ENCODE measurements at places on chromosomes 11 and 22.

DNA sequence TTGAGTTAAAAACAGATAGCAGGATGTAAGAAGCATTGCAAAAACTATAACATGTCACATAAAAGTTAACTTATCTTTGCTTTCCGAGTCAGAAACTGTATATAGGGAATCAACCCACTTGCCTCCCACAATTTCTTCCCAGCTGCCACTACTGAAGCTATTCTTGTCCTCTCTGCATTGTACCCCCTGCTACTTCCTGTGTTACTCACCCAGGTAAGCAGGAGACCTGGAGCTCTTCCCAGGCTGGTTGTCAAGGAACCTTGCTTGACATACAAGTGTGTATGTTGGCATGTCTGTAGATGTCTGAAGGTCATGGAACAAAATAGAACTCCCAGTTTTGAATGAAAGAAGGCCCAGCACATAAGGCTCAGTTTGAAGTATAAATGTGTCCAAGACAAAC, 74.3 kb upstream of the LRRC4C start:
- no peak for DNase-seq
- no peaks in the 10 kb centered on the region for H3K4me1 ChIP-seq
- no peaks in the 10 kb centered on the region for H3K36me3 ChIP-seq
- no peaks in the 10 kb centered on the region for H3K27me3 ChIP-seq
- H3K4me3 ChIP-seq: no peak overlapping the region

GRCh38 chr11:129696309-129696989, 119.2 kb upstream of the TMEM45B start:
- H3K4me3 ChIP-seq: no peak overlapping the region
- H3K27ac ChIP-seq: no peak overlapping the region
- DNase-seq: no peak
- no peaks in the 10 kb centered on the region for H3K27me3 ChIP-seq
- peaks cover 10% of the 10 kb centered on the region for H3K4me1 ChIP-seq

- no peaks in the 10 kb centered on the region for H3K27me3 ChIP-seq
- H3K36me3 ChIP-seq: no peaks in the 10 kb centered on the region
- H3K4me3 ChIP-seq: peak overlapping the region; percentile 93
- peak overlapping the region; percentile 75 for H3K27ac ChIP-seq
Observed at GRCh38 chr22:43014316-43014868, 557 bp downstream of the PACSIN2 start.

GRCh38 chr22:38199826-38200559, 1.8 kb upstream of the MAFF start:
- H3K27ac ChIP-seq: no peak overlapping the region
- H3K4me3 ChIP-seq: no peak overlapping the region
- DNase-seq: no peak
- peaks cover 37% of the 10 kb centered on the region for H3K4me1 ChIP-seq

GRCh38 chr22:19902245-19902715, 39.3 kb upstream of the COMT start:
- DNase-seq: no peak
- H3K27ac ChIP-seq: no peak overlapping the region
- H3K4me3 ChIP-seq: no peak overlapping the region
- no peaks in the 10 kb centered on the region for H3K4me1 ChIP-seq
- peaks cover 3% of the 10 kb centered on the region for H3K36me3 ChIP-seq

All from activated CD4-positive, alpha-beta memory T cell treated with anti-CD3 and anti-CD28 coated beads for 36 hours (primary cell).